SW480 (cell line): ENCODE measurements at places on chromosomes 7 and 10.
A peak's percentile ranks its signal among the peaks of the same experiment; 100 is the strongest.

DNA sequence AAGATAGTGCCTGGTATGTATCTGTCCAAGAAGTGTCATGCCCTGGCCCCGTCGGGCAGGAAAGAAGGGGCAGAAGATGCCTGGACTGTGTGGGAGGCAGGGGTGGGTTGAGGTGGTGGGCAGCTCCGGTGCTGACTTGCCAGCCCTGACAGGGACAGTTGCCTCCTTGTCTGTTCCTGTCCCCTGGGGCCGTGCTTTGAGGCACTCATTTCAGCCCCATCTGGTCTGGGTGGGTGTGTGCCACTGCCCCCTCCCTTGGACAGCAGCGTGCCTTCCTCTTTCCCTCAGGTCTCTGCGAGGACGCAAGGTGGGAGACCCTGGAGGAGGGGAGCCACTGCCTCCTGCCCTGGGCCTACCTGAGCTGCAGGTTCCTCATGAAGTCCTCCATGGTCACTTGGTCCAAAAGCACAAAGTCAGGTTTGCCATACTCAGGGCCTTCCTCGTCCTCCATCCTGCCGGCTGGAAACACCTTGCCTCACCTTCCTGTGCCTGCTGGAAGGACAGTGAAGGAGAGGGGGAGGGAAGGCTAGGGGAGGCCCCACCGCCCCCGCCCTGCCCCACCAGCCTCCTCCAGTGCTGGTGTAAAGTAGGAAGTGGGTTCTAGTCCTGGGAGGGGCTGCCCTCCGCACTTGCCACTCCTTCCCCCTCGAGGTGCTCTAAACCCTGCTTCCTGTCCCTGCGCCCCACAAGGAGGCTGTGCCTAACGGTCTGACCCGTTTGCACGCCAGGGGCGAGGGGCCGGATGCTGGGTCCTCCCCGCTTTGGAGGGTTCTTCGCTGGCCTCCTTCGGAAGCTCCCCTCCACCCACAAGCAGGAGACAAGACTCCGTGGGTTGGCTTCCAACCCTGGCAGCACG is at the start of gene MYO1G:
TSS of gene MYO1G (minus strand) at position 505 of the 856 bp plus-strand sequence. CDS start at position 451, 54 bp downstream.
- no peak for DNase-seq

DNA sequence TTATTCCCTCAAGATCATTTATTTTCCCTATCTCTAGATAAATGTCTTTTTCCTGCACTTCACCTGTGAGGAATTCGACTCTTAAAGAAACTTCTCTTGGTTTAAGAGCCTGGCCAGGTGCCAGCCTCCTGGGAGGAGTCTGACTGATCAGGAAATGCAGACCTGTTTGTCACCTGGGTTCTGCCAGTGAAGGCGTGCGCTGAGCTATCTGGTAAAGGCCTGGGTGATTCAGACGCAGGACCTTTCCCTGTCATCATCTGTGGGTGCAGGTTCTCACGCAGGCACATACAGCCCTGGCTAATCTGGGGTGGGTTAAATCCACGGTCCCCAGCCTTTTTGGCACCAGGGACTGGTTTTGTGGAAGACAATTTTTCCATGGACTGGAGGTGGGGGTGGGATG is 65.3 kb upstream of the AQP1 start:
- DNase-seq = no peak

DNA sequence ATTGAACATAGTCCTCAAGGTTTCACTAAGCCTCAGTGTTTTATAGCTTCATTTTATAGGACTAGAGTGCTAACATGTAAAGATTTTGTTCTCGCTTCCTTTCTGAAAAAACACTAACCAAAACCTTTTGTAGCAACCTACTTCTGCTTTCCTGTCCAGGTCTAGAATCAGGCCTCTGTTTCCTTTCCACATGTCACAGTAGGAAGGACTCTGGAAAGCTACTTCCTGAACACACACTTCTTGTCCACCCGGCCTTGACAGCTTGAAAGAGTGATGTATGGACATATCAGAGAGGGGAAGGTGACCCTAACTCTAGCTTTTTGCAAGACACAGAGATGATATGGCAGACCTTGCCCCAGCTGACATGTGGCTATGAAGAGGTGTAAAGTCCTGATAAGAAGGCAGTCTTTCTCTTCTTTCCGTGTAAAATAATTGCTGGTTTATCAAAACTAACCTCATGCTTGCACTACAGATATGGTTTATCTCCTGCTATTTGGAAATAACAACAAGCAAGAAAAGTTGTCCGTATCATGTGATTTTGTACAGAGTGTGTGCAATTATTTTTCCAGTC is 175.4 kb downstream of the SKAP2 start:
- DNase-seq = no peak

GRCh38 chr10:110410329-110411046 is 87.2 kb upstream of the DUSP5 start:
- peak; percentile 95 for DNase-seq

DNA sequence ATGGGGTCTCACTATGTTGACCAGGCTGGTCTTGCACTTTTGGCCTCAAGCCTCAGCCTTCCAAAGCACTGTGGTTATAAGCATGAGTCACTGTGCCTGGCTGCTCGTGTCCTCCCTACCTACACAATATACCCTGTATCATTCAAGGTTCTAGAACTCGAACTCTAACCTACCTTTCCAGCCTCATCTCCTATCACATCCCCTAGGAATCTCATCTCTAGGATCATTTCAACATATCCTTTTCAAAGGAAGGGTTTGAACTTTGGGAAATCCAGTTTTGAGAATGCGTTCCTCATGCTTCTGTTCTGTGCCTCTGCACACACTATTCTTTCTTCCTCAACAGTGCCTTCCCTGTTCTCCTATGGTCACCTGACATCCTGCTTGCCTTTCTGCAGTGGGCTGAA is 87.8 kb upstream of the RHEB start:
- DNase-seq = peak; percentile 46

DNA sequence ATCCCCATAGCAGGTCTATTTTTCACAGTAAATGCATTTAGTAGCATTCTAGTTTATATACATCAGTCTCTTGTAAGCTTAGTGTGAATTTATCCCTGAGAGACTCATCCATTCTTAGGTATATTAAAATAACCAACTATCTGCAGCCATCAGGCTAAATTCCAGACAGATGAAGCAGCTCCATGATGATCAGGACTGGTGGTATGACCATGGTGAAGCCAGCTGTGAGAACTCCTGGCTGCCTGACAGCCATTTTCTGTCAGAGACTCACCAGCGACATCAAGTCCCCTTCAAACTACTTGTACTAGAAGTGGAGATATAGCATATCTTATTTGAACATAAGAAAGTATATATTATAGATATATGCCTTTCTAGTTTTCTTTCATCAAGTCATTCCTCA is 70.3 kb upstream of the GSDME start:
- DNase-seq = no peak

GRCh38 chr10:77244746-77245145 is 392.9 kb downstream of the KCNMA1 start:
- no peak for DNase-seq

DNA sequence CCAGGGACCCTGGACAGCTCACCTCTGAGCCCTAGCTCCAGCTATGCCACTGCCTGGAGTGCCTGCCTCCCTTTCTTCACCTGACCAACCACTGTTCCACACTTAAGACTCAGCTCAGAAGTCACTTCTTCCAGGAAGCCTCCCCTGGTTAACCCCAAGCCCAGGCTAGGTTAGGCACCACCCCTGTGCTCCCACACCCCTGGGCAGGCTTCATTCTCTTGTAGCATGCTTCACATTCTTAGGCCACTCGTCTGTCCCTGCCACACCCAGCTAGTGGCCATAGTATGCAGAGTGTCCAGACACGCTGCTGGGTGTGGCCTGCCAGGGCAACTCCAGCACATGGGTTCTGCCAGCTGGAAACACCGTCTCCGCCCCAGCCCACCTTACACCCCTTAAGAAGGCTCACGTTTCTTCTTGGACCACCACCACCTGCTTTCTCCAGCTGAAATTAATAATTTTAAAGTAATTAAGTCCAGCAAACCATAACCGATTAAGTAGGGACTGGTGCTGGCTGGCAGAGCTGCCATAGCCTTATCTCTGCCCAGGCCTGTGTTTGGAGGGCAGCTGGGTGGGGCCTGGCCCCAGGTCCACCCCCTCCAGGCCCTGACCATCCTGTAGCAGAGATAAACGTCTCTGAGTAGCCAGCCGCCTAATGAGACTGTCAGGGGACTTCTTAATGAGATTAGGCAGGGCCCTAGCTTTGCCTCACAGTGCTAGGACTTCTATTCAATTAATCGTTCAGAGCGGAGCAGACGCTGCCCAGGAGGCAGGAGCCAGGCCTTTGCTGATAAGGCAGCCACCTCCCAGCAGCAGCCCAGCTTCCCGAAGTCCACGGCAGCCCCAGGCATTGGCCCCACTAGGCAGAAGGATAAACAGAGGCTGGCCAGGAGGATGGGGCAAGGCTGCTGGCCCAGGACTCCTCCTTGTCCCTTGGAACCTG is 20.5 kb downstream of the GRID1 start:
- peak; percentile 94 for DNase-seq

GRCh38 chr7:136179851-136180721 is 202.9 kb upstream of the MTPN start:
- no peak for DNase-seq

DNA sequence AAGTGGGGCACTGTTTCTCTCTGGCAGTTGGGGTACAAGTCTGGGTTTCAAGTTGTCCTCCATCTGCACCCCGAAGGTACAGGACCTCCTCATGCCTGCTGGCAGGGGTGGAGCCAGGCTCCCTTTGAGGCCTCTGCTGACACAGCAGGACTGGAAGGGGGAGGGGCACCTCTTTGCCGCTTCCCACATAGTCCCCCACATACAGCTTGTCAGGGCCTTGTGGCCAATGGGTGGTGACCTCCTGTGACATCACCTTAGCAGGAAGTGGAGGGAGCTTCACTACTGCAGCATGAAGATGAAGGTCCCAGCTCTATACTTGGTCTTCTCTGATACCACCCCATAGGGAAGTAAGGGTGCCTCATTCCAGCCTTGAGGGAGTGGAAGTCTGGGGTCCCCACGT is 167.8 kb downstream of the RAMP3 start:
- DNase-seq = no peak

- DNase-seq = no peak
Observed at GRCh38 chr7:137454767-137455166, 111.2 kb upstream of the PTN start.

- DNase-seq = no peak
Observed at GRCh38 chr10:127047878-127048238, 142.6 kb downstream of the DOCK1 start.

DNA sequence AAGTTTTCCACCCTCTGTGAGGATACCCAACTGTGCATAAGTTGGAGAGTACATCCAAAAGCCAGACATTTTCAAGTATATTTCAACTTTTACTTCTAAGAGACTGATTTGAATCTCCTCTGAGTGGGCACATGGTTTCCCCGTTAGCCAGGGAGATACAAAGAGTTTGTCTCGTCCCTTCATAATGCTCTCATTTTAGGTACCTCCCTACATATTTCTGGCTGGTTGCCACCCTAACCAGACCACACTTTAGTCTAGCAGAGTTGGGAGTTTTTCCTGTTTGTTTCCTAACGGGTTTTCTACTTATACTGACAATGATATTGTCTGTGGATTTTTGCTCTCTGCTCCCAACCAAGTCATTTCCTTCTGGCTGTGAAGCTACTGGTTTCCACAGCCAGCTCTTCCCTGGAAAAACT is 180.3 kb downstream of the CCDC71L start:
- no peak for DNase-seq

GRCh38 chr10:69656742-69657269 is 26.8 kb downstream of the FAM241B start:
- no peak for DNase-seq

DNA sequence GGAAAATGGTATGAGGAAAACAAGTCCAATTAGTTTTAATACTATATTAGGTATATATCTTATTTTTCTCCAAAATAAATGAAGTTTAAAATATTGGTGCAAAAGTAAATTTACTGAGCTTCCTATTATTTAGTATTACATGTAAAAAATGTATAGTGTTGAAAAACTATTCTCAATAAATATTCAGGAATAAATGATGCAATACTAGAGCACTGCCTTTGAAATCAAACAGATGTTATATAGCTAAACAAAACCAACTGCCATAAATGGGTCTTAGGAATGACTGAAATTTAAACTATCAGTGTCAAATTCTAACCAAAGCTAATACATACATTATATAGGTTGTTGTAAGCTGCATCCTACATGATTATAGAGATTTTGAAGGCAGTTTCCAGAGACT is 1434.0 kb upstream of the LRRTM3 start:
- DNase-seq = no peak

- DNase-seq = no peak
Observed at GRCh38 chr10:520402-520787, 169.1 kb downstream of the DIP2C start.

- DNase-seq = no peak
Observed at GRCh38 chr10:12993595-12993994, 7.9 kb downstream of the CCDC3 start.

- DNase-seq = no peak
Observed at GRCh38 chr10:31358688-31359330, 39.8 kb downstream of the ZEB1 start.

DNA sequence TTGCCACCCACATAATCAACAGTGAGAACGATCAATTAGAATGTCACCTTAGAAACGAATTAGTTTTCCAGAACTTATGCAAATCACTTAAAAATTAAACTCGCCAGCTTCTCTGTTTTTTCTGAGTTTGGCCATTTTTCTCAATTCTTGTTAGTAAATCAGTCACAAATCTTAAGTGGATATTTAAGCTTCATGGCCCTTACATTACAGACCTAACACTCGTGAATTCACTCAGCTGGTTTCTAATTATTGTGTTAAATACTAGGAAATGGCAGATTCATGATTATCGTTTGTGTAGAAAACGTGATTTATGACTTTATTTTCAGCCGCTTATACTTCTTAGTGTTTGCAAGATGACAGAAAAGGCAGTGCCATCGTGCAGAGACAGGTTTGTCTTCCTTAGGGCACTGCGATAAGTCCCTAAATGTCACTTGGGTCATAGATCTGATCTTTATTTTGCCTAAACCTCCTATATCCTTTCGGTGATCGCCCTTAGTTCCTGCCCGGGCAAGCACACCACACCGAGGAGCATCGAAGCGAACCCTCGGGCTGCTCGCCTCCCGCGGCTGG is 587 bp upstream of the CELF2 start:
- no peak for DNase-seq

DNA sequence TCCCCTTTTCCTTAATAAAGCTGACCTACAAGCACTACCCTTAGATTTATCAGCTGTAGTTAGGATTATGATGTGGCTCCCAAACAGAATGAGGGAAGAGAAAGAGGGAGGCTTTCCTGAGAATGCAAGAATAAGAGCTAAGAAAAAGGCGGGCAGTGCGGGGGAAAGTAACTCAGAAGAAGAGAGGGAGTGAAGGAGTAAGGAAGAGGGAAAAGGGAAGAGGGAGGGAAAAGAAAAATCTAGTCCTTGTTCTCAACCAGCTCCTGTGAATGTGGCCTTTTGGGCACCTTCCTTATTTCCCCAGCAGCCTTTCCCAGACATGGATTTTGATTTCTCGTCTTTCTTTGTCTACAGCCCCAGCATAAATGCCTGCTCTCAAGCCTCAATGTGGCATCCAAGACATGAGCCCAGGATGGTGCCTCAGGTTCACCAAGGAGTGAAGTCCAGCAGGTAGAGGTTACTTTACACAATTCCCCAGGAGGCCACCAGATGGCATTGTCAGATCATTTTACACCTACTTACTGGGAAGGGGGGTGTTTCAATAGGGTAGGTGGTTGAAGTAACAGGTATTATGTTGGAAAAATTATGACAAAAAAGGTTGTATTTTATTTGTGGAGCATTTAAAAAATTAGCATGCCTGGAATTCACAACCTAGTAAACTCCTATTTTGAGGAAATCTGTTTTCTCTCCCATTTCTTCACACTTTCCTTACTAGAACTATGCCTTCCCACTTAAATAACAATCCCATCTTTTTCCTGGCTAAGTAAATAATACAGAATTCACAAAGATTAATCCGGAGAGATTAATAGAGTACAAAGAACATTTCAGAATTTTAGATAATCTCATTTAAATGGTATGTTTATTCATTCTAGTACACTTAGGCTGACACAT is 106.5 kb downstream of the HTR7 start:
- peak; percentile 57 for DNase-seq

- peak; percentile 97 for DNase-seq
Observed at GRCh38 chr7:2760098-2760889, 72.3 kb downstream of the AMZ1 start.
